Fibroblast of the aortic adventitia (primary cell): ENCODE measurements at places on chromosomes 2 and 18.

DNA sequence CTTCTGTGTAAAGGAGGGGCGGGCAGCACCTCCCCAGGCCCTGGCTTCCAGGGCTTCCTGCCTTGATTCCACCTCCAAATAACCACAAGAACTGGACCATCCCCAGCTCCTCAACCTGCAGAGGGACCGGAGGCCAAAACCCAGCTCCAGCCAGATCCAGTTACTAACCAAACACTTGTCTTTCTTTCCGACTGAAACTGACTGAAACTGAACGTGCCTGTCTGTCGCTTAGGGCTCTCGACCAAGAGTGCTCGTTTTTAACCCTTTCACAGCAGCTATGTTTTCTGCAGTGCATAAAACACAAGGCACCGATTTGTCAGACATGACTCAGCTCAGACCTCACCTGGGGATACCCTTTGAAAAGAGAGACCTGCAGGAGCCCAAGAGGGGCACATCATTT lies 249.9 kb upstream of the SIX2 start:
- DNase-seq, result no peak

- peak; percentile 13 for DNase-seq
These were observed 34.9 kb upstream of the DYNC1I2 start for GRCh38 chr2:171652416-171652785.

DNA sequence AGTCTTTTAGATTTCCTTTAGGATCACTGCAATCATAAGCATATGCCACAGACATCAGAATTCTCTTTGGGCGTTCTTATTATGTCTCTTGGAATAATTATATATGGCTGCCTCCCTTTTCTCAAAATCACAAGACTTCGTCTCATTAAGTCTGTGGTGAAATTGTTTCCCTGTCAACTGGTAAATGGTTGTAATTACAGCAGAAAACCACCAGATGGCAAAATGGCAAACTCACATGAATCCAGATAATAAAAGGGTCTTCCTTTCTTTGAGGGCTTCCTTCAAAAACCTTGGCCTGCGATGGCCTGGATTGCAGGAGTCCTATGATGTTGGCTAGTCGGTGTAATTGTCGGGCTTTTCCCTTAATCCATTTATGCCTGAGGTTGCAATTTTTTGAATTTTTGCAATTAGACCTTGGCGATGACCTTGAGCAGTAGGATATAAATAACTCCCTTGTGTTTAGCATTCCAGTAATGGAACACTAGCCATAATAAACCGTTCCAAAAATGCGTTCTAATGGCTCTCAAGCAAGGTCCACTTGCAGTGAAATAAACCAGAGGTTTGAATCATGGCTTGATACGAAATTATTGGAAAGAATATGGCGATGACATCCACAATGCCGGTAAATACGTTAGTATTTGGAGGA lies 656.4 kb downstream of the MBD2 start:
- peak; percentile 52 for DNase-seq

DNA sequence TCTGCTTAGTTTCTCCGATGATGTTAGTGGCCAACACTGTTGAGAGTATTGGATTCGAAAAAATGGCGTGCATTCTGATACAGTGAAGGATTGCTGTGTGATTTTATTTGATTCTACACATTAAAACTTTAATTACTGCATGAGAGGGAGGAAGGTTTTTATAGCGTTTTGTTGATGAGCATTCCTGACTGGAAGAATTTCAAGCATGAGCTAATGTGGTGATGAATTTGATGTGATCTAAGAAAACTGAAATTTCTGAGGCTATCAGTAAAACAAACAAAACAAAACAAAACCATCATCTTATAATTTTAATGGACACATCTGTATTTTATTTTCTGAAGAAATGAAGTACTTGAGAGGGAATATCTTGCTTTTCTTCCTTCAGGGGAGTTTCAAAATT lies 59.6 kb downstream of the ITGB6 start:
- DNase-seq, result peak; percentile 29

DNA sequence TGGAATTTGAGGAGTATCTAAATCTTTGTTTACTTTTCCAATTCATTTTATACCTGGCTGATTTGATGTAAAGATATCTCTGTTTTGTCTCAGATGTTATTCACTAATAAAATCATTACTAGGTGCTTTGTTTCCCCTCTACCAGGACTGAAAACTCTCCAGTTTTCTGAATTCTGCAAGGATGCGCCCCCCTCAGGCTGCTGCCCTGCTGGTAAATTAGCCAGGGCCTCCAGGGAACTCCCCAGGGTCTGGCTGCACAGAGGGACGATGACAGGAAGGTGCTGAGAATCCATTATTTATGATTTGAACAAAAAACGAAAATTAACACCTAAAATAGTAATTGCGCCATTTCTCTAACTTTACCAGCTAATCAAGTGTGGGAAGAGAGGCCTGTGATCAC lies 541.2 kb upstream of the POU3F3 start:
- no peak for DNase-seq

DNA sequence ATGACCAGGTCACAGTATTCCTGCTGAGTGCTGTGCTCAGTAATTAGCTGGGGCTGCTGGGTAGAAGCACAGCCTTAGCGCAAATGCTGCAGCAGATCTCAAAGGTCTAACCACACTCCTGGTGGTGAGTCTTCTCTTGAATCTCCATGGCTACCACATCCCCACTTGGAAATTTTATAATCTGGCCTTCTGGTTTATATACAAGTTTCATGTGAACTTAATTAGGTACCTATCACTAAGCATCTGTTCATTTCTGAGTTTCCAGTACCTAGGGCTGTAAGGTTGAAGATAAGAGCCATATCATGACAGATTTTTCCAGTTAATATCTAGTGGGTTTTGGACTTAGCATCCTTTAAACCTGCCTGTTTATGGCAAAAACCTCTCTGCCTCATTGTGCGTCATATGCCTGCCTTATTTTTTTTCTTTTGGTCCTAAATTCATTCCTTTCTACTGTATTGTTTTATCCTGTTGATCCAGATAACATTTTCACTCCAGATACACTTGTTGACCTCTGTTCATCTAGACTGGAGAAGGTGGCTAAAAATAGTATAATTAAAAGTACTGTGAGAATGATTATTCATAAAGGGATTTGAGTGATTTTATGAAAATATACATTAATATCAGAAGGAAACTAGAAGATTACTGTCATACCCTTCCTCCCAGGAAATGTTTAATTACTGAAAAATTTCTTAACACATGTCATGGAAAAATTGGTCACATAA lies 168.4 kb upstream of the THUMPD2 start:
- no peak for DNase-seq

GRCh38 chr2:220708366-220708765 lies 863.7 kb downstream of the EPHA4 start:
- peak; percentile 66 for DNase-seq

DNA sequence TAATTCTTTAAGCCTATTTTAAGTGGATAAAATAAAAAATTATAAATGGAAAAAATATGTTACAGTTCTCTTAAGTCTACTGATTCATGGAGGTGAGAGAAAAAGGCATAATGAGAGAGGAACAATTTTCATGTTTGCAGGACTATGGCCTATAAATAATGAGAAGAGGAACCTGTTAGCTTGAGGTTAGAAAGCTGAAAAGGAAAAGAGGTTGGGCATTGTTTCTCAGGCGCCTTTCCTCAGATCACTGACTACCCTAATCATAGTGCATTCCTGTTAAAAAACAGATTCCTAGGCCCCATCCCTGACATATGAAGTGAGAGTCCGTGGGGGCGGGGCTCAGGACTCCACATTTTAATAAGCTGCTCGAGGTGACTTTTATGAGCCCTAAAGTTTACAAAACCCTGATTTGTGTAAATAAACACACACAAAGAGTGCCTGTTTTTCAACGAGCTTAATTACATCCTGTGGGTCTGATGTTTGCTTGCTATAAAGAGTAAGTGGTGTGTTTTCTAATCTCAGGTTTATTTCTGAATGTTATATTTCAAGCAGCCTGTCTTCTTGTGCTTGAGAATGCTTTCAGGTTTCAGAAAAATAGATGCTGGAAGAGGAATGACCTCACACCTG lies 335.5 kb downstream of the CLIP4 start:
- no peak for DNase-seq

GRCh38 chr18:62848946-62849345 lies 133.6 kb downstream of the PHLPP1 start:
- DNase-seq, result no peak

DNA sequence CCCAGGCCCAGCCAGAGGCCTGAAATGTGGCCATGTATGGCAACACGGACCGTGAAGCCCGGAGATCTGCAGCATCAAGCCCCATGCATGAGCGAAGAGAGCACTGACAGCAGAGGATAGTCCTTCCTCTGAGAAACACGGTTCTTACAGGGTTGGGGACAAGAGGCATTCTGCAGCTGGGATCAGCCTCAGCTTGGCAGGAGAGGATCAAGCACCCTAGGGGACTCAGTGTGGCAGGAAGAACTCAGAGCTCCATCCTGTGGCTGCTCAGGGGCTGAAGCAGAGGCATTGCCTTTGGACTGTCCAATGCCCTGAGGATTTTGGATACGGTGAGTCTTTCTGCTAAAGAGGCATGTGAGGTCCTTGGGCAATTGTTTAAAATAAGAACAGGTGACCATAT lies 368.7 kb downstream of the ZNF516 start:
- no peak for DNase-seq

- no peak for DNase-seq
These were observed 13.1 kb downstream of the ILKAP start for GRCh38 chr2:238190445-238190844.

DNA sequence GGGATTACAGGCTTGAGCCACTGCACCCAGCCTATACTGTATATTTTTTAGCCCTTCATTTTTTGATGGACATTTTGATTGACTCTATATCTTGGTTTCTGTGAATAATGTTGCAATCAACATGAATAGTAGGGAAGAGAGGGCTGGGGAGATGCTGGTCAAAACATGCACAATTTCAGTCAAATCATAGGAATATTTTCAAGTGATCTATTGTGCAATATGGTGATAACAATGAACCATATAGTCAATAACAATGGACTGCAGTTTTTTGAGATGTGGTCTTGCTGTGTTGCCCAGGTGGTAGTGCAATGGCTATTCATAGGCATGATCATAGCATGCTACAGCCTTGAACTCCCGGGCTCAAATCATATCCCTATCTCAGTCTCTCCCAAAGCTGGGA lies 264.7 kb upstream of the TMEFF2 start:
- DNase-seq, result no peak
